ENCODE measurements at places on chromosomes 3 and 15. TPM values are rescaled to one million over a fixed set of nuclear protein-coding genes. Genes with fewer than 3 reads are reported as not detected.

ZFAND6 gene
- total RNA-seq = 29.6 TPM

UMPS gene
- total RNA-seq = 29.6 TPM

- H3K36me3 ChIP-seq = no peaks in the 10 kb centered on the region
- peaks cover 6% of the 10 kb centered on the region for H3K27me3 ChIP-seq
- no peak for DNase-seq
- H3K4me3 ChIP-seq = no peak overlapping the region
- no peak overlapping the region for H3K27ac ChIP-seq
- no peaks in the 10 kb centered on the region for H3K4me1 ChIP-seq
Observed at GRCh38 chr3:64554096-64554920, 133.5 kb downstream of the ADAMTS9 start.

- H3K4me3 ChIP-seq = no peak overlapping the region
- no peak overlapping the region for H3K27ac ChIP-seq
- no peaks in the 10 kb centered on the region for H3K27me3 ChIP-seq
- no peak for DNase-seq
- H3K4me1 ChIP-seq = peaks cover 10% of the 10 kb centered on the region
- no peaks in the 10 kb centered on the region for H3K36me3 ChIP-seq
Observed at GRCh38 chr3:124783696-124784095, 53.4 kb downstream of the UMPS start.

ARNT2 gene
- 0.14 TPM for total RNA-seq

TCTA gene
- 9.5 TPM for total RNA-seq

- H3K27ac ChIP-seq = no peak overlapping the region
- H3K36me3 ChIP-seq = no peaks in the 10 kb centered on the region
- H3K4me1 ChIP-seq = peaks cover 52% of the 10 kb centered on the region
- no peaks in the 10 kb centered on the region for H3K27me3 ChIP-seq
Observed at GRCh38 chr3:56857178-56857577, 55.4 kb upstream of the ARHGEF3 start.

GRCh38 chr15:99542828-99543227 is 23.0 kb upstream of the MEF2A start:
- H3K4me1 ChIP-seq = no peaks in the 10 kb centered on the region
- no peak overlapping the region for H3K27ac ChIP-seq
- DNase-seq = no peak
- no peaks in the 10 kb centered on the region for H3K36me3 ChIP-seq
- H3K27me3 ChIP-seq = no peaks in the 10 kb centered on the region
- H3K4me3 ChIP-seq = no peak overlapping the region

- no peaks in the 10 kb centered on the region for H3K27me3 ChIP-seq
- no peaks in the 10 kb centered on the region for H3K4me1 ChIP-seq
- H3K4me3 ChIP-seq = no peak overlapping the region
- H3K36me3 ChIP-seq = no peaks in the 10 kb centered on the region
- no peak overlapping the region for H3K27ac ChIP-seq
- DNase-seq = no peak
Observed at GRCh38 chr15:99176757-99177156, 71.9 kb downstream of the SYNM start.

DPH3 gene
- total RNA-seq = 16.1 TPM

GRCh38 chr15:77402740-77403379 is 17.0 kb downstream of the PEAK1 start:
- peak; percentile 17 for DNase-seq
- H3K36me3 ChIP-seq = peaks cover 3% of the 10 kb centered on the region
- H3K4me3 ChIP-seq = peak overlapping the region; percentile 17

DNA sequence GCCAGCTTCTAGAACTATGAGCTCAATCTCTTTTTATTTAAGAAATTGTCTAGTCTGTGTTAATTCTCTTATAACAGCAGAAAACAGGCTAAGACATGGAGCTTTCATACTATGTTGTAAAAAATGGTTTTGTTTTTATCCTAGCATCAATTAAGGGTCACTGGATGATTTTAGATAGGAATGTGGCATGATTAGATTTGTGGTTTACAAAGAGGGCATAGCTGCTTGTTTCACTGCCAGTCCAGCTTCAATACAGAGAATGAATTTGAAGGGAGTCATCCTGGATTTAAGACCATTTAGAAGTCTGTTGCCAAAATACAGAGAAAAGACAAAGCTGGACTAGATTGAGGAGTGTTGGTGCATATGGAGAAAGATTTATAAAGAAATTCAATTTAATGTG is 532.6 kb upstream of the CCDC54 start:
- no peak for DNase-seq
- no peak overlapping the region for H3K27ac ChIP-seq
- H3K4me3 ChIP-seq = no peak overlapping the region
- H3K4me1 ChIP-seq = no peaks in the 10 kb centered on the region
- H3K27me3 ChIP-seq = peaks cover 3% of the 10 kb centered on the region
- H3K36me3 ChIP-seq = no peaks in the 10 kb centered on the region

DNA sequence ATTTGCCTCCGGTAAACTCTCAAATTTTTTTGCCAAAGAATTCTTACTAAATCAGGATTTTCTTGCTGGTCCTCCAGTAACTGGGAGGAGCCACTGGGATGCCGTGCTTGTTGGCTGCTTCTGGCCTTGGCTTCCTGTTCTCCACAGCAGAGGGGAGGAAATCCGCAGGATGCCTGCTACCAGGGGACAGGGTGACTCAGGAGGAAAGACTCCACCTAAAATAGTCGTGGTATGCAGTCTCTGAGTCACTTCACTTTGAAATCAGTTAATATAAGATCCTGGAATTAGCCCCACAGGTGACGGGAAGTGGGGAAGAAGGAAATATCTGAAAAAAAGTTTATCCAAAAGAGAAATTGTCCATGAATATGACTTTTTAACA is 6.5 kb upstream of the TM4SF18 start:
- no peak overlapping the region for H3K27ac ChIP-seq
- no peaks in the 10 kb centered on the region for H3K4me1 ChIP-seq
- no peak overlapping the region for H3K4me3 ChIP-seq
- peaks cover 10% of the 10 kb centered on the region for H3K27me3 ChIP-seq
- no peak for DNase-seq

ATP10A gene
- 13.0 TPM for total RNA-seq

CCDC39 gene
- not detected for total RNA-seq

NMB gene
- 5.7 TPM for total RNA-seq

DNA sequence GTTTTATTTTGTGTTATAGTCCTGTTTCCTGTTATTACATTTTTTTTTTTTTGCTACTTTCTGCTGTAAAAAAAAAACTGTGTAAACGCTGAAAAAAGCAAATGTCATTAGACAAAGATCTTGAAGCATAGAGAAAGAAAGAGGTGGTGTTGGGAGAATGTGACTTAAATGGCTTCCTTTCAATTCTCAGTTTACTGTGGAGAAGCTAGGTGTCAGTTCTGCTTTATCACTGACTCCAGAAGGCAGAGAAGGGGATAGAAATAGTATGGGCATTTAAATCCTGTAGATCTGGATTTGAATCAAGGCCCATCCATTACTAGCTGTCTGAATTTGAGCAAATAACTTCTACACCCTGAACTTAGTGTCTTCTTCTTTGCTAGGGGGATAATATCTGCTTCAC is 23.0 kb downstream of the PPM1L start:
- no peak for DNase-seq
- H3K4me1 ChIP-seq = peaks cover 1% of the 10 kb centered on the region
- H3K27me3 ChIP-seq = no peaks in the 10 kb centered on the region
- H3K27ac ChIP-seq = no peak overlapping the region

- no peaks in the 10 kb centered on the region for H3K4me1 ChIP-seq
- no peak overlapping the region for H3K4me3 ChIP-seq
- no peak for DNase-seq
- H3K27ac ChIP-seq = no peak overlapping the region
- H3K36me3 ChIP-seq = no peaks in the 10 kb centered on the region
Observed at GRCh38 chr3:12303993-12304392, 15.1 kb downstream of the PPARG start.

TMEM89 gene
- total RNA-seq = not detected

ROPN1 gene
- total RNA-seq = not detected

GRCh38 chr3:125116311-125117080 is 60.7 kb upstream of the HEG1 start:
- no peak for DNase-seq
- H3K4me3 ChIP-seq = no peak overlapping the region
- no peak overlapping the region for H3K27ac ChIP-seq
- H3K36me3 ChIP-seq = no peaks in the 10 kb centered on the region
- peaks cover 8% of the 10 kb centered on the region for H3K27me3 ChIP-seq

CCRL2 gene
- total RNA-seq = 0.89 TPM

DNA sequence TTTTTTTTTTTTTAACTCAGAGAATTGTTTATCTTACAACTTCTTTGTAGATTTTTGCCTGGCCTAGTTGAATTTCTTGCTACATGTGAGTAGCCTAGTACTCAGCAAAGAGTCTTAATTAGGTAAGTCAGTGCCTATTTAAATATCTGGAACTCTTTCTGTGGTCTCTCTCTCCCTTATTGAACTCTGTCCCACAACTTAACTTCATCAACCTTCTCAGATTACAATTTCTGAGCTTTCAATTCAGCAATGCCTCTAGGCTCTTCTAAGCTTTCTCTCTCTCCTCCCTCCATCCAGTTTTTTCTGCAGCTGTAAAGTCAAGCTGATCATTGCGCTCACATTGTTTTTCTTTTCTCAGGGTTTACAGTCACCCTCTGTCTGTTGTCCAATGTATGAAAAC is 517.6 kb upstream of the ROBO1 start:
- H3K4me1 ChIP-seq = no peaks in the 10 kb centered on the region
- no peak for DNase-seq
- no peak overlapping the region for H3K27ac ChIP-seq

DNA sequence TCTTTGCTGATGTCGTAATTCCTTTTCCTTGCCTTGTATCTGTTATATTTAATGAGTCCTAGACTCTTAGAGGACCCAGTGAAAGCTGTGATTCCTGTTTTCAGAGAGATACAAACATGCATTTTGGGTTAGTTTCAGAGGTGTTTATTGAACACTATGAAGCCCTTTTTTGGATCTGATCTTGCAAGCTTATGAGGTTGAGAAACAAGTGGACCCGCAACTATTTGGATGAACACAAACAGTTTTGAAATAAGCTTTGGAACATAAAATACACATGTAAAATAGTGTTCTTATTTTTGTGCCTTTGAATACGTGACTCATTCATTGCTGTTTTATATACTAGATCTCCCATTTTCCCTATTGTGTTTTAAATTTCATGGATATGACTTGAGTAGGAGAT is 33.5 kb downstream of the SNRK start:
- DNase-seq = no peak
- no peak overlapping the region for H3K27ac ChIP-seq
- no peaks in the 10 kb centered on the region for H3K27me3 ChIP-seq
- H3K36me3 ChIP-seq = peaks cover 10% of the 10 kb centered on the region

DNA sequence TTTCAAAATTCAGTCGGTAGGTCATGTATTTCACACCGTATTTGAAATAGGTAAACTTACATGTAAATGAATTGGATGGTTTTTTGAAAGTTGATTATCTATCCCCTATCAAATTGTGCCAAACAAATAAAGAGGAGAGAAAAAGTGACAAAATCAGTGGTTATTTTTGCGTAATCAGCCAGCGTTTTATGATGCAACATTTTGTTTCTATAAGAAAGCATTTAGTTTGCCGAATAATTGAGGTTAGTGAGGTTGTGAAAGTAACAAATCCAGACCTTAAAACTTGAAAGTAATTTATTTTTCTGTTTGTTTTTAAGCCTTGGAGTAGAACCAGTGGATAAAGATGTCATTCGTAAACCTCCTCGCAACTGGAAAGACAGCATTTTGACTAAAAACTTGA is 29.3 kb downstream of the ASTE1 start:
- peaks cover 13% of the 10 kb centered on the region for H3K36me3 ChIP-seq
- H3K4me1 ChIP-seq = no peaks in the 10 kb centered on the region

VWA5B2 gene
- not detected for total RNA-seq
